HAP-1 (cell line): ENCODE measurements at places on chromosomes 6 and 20.

- no peak for DNase-seq
Observed at GRCh38 chr20:9397928-9398327, 116.5 kb upstream of the LAMP5 start.

GRCh38 chr6:96391776-96392360, 129.7 kb upstream of the UFL1 start:
- peak; percentile 77 for DNase-seq

DNA sequence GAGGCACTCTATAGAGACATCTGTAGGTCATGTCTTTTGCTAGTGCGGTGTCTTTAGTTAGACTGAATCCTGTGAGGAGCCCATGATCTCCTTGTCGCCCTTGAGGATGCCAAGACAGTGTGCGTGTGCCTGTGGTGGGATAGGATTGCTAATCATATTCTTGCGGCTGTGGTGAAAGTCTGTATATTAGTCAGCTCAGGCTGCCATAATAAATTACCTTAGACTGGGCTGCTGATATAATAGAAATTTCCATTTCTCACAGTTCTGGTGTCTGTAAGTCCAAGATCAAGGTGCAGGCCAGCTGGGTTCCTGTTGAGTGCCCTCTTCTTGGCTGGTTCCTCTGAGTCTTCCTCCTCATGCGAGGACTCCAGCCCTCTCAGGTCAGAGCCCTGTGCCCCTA, 141.2 kb downstream of the JARID2 start:
- DNase-seq = no peak

- DNase-seq = no peak
Observed at GRCh38 chr6:93177438-93177837, 241.9 kb downstream of the EPHA7 start.

GRCh38 chr6:1789092-1789491, 179.4 kb downstream of the FOXC1 start:
- no peak for DNase-seq

DNA sequence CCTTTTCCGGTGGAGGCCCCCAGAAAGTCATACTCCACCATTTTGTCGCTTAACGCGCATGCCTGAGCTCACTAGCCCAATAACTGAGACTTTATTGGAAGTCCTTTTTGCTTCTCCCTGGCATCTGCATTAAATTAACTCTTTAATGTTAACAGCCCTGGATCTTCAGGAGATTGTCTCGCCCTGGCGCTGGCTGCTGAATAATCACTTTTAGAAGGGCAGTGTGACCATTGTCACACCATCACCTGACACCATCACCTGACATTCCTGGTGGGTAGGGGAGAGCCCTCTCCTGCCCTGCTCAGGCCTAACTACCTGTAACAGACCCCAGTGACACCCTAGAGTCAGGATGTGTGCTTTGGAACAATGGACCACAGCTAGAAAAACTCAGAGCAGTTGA, 115.5 kb upstream of the SNX9 start:
- DNase-seq = no peak

DNA sequence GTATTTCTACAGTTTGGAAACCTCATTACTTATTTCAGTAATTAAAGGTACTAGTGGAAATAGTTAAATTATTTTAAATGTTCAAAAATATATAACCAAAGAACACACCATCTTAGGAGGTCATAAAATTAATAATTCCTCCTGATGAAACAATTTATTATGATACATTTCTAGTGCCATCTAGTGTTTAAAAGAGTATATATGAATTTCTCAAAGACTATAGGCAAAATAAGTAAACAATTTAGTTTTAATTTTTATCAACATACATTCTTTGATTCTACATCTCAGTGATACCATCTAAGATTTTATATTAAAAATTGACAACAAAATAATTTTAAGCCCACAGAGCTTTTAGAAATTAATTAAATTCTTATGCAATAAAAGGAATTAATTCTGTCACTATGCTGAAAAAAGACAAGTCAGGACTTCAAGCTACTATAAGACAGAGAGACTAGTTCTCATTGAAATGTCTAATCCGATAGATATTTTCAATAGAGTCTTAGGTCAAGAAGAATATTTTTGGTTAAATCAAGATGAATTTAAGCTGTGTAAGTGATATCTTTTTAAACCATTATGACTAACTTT, 107.8 kb upstream of the RNF217 start:
- DNase-seq = peak; percentile 39

- peak; percentile 84 for DNase-seq
Observed at GRCh38 chr6:16168858-16169257, 40.0 kb downstream of the MYLIP start.

- no peak for DNase-seq
Observed at GRCh38 chr20:7231303-7231702, 463.8 kb downstream of the BMP2 start.

GRCh38 chr6:159933077-159933476, 35.8 kb upstream of the IGF2R start:
- no peak for DNase-seq

DNA sequence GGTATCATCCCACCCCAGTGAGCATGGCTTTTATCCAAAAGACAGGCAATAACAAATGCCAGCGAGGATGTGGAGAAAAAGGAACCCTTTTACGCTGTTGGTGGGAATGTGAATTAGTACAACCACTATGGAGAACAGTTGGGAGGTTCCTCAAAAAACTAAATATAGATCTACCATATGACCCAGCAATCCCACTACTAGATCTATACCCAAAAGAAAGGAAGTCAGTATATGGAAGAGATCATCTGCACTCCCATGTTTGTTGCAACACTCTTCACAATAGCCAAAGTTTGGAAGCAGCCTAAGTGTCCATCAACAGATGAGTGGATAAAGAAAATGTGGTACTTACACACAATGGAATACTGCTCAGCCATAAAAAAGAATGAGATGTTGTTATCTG, 5.9 kb upstream of the KIAA1755 start:
- DNase-seq = no peak

- DNase-seq = no peak
Observed at GRCh38 chr6:398558-399078, 7.1 kb downstream of the IRF4 start.

GRCh38 chr20:1987826-1988225, 6.0 kb downstream of the PDYN start:
- DNase-seq = no peak

DNA sequence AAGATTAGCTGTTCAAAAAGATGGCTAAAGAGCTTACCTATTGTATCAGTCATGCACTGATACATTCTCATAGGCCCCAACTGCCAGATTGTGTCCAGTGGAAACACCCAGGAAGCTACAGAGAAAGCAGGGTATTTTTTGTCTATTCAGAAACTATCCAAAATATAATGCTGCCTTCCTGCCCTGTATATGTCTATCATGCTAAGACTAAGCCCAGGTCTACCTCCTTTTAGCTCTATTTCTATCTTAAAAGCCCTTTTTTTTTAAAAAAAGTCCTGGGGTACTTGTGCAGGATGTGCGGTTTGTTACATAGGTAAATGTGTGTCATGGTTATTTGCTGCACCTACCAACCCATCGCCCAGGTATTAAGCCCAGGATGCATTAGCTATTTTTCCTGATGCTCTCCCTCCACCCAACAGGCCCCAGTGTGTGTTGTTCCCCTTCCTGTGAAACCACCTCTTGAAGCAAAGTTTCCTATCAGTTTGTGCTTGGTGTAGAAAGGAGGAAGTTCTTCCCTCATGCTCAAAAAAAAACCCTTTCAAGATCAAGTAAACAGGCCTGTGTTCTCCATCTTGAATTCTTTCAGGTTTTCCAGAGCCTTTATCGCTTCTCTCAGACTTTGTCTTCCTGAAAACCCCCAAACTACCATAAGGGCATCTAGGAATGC, 514 bp downstream of the DEFB129 start:
- DNase-seq = no peak

DNA sequence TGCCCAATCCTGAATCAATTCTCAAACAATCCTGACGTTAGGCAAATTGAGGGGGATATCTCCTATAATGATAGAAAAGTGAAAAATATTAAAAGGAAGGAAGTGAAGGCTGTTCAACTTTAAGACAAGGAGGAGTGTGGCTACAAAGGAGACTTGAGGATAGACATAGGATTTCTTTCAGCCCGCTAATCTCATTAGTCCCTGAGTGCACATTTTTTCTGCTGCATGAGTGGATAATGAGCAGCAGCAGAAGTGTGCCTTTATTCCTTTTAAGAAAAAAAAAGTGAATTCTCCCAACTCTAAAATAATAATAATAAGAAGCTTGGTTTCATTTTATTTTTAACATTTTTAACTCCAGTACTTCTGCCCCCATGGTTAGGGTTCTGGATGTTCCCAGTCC, 102.0 kb downstream of the SPTLC3 start:
- no peak for DNase-seq

GRCh38 chr20:44362466-44362940, 7.0 kb downstream of the HNF4A start:
- DNase-seq = no peak

GRCh38 chr6:147040121-147040910, 163.9 kb upstream of the STXBP5 start:
- no peak for DNase-seq

GRCh38 chr6:20370393-20370792, 31.3 kb upstream of the E2F3 start:
- DNase-seq = no peak

- no peak for DNase-seq
Observed at GRCh38 chr6:111846066-111846465, 27.2 kb downstream of the FYN start.

- DNase-seq = no peak
Observed at GRCh38 chr20:36260316-36260715, 24.0 kb downstream of the AAR2 start.

- no peak for DNase-seq
Observed at GRCh38 chr6:158654960-158655489, 5.2 kb downstream of the SYTL3 start.

DNA sequence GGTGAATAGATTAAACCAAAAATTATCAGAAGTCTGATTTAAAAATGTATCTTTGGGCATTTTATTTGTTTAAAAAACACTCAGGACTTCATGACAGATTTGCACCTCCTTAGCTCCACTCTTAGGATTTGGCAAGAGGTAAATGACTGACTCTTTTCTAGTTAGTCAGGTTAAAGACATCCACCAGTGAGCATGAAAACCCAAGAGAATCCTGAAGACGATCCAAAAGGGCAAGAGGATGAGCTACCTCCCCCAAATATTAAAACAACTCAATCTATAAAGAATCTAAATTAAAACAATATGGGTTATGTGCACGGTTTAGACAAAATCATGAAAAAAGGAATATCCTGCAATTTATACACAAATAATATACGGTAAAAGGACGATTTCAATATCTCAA, 89.4 kb upstream of the OPRM1 start:
- no peak for DNase-seq

GRCh38 chr20:6051505-6051904, 2.4 kb downstream of the LRRN4 start:
- no peak for DNase-seq

DNA sequence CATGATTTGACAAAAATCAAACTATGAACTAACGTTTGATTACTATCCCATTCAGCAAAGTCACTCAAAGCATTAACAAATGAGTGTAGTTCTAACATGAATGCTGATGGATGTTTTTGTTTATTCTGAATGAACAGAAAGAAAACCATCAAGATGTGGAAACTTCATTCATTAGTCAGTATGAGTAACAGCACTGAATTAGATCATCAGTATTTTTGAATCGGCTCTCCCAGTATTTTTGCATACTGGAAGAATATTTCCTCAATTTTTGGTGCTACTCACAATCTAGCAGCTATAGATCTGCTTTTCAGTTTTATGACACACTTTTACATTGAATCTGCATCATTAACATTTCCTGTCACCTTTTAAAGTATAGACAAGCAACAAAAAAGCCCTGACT, 63.8 kb upstream of the CD83 start:
- no peak for DNase-seq

GRCh38 chr6:21164768-21165326, 428.7 kb upstream of the SOX4 start:
- no peak for DNase-seq

GRCh38 chr6:141035312-141036200, 1097.2 kb upstream of the GJE1 start:
- no peak for DNase-seq
